ENCODE measurements at places on chromosomes 12 and 14. TPM values are rescaled to one million over a fixed set of nuclear protein-coding genes. Genes with fewer than 3 reads are reported as not detected.
A peak's percentile ranks its signal among the peaks of the same experiment; 100 is the strongest.

Gene KLRG1
- not detected for total RNA-seq

Gene DBX2
- not detected for total RNA-seq

- no peaks in the 10 kb centered on the region for H3K36me3 ChIP-seq
- H3K27me3 ChIP-seq: no peaks in the 10 kb centered on the region
- no peak overlapping the region for H3K27ac ChIP-seq
- H3K4me1 ChIP-seq: no peaks in the 10 kb centered on the region
- no peak for DNase-seq
- H3K4me3 ChIP-seq: no peak overlapping the region
Observed at GRCh38 chr12:28243310-28243633, 53.0 kb downstream of the CCDC91 start.

- H3K4me3 ChIP-seq: peak overlapping the region; percentile 96
- peak; percentile 58 for DNase-seq
- H3K27ac ChIP-seq: peak overlapping the region; percentile 87
- peaks cover 34% of the 10 kb centered on the region for H3K4me1 ChIP-seq
Observed at GRCh38 chr14:85534458-85535293, 4.7 kb downstream of the FLRT2 start.

GRCh38 chr12:117148642-117149041, 41.6 kb downstream of the FBXO21 start:
- no peak overlapping the region for H3K4me3 ChIP-seq
- peaks cover 14% of the 10 kb centered on the region for H3K36me3 ChIP-seq
- H3K4me1 ChIP-seq: no peaks in the 10 kb centered on the region
- H3K27me3 ChIP-seq: no peaks in the 10 kb centered on the region
- DNase-seq: no peak

- no peak for DNase-seq
- H3K4me1 ChIP-seq: peaks cover 77% of the 10 kb centered on the region
- no peaks in the 10 kb centered on the region for H3K36me3 ChIP-seq
- H3K27me3 ChIP-seq: no peaks in the 10 kb centered on the region
- no peak overlapping the region for H3K27ac ChIP-seq
- no peak overlapping the region for H3K4me3 ChIP-seq
Observed at GRCh38 chr14:61581340-61581739, 114.0 kb upstream of the HIF1A start.

DNA sequence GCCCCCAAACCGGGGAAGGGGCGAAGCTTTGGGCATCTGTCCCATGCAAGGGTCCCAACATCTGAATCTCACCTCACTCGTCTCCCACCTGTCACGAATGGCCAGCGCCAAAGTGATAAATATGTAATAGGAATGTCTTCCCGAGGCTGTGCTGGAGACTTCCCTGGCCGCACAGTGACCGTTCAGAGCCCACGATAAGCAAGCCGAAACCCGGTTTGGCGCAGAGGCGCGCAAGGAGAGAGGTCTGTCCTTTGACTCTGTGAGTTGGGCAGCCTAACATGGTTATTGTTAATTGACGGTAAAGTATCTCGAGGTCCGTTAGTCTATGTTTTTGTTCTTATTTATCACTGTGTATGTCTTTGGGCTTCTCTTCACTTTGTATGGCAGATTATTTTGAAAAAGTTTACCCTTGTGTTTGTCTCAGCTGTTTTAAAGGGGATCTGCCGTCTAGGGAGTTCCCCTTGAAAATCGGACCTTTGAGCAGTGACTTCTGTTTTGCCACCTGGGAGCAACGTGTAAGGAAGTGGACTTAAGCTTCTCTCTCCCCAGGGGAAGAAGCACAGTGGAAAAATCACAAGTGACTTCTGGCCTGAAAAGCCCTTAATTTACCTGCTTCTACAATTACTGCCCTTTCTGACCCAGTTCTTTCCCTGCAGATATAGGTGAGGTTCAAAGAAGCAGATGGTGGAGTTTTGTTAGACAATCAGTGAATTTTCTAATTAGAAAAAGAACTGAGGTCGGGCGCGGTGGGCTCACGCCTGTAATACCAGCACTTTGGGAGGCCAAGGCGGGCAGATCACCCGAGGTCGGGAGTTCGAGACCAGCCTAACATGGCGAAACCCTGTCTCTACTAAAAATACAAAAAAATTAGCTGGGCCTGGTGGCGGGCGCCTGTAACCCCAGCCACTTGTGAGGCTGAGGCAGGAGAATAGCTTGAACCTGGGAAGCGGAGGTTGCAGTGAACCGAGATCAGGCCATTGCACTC, 1.1 kb upstream of the TM9SF1 start:
- H3K27ac ChIP-seq: peak overlapping the region; percentile 81
- DNase-seq: peak; percentile 58
- H3K27me3 ChIP-seq: no peaks in the 10 kb centered on the region
- H3K4me3 ChIP-seq: peak overlapping the region; percentile 83
- peaks cover 2% of the 10 kb centered on the region for H3K36me3 ChIP-seq

- H3K27me3 ChIP-seq: no peaks in the 10 kb centered on the region
- no peak overlapping the region for H3K4me3 ChIP-seq
- no peak for DNase-seq
- no peaks in the 10 kb centered on the region for H3K4me1 ChIP-seq
- H3K36me3 ChIP-seq: no peaks in the 10 kb centered on the region
- H3K27ac ChIP-seq: no peak overlapping the region
Observed at GRCh38 chr12:131634037-131634436, 76.9 kb upstream of the SFSWAP start.

Data from GM23248 (cell line).